ENCODE measurements at places on chromosomes 13 and 19. TPM values are rescaled to one million over a fixed set of nuclear protein-coding genes. Genes with fewer than 3 reads are reported as not detected.

The ODAD3 gene
- total RNA-seq, result 2.2 TPM

The CELF5 gene
- 1.6 TPM for total RNA-seq

The EVI5L gene
- 21.1 TPM for total RNA-seq

The TEX29 gene
- total RNA-seq, result 0.32 TPM

The CLDND2 gene
- total RNA-seq, result 1.8 TPM
